ENCODE measurements at places on chromosomes 2 and 18.

DNA sequence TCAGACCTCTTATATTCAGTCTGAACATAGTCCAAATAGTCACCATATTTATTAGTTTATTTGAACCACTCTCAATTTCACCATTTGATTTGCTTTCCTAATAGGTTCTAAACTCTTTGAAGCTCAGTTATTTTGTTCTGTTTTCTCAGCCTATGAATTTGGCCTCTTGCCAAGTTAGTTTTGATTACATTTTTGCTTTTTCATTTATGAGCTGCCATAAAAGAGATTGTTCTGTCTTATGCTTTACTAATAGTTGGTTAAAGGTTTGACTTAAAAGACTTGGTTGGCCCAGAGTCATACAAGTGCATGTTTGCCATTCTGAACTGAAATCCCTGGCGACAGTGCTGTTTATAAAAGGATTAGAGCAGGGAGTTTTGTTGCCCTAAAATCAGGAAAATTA lies 85.9 kb upstream of the RANBP2 start:
- no peaks in the 10 kb centered on the region for H3K27me3 ChIP-seq
- H3K4me1 ChIP-seq, result peaks cover 92% of the 10 kb centered on the region
- H3K36me3 ChIP-seq, result no peaks in the 10 kb centered on the region
- H3K4me3 ChIP-seq, result no peak overlapping the region
- no peak overlapping the region for H3K27ac ChIP-seq

DNA sequence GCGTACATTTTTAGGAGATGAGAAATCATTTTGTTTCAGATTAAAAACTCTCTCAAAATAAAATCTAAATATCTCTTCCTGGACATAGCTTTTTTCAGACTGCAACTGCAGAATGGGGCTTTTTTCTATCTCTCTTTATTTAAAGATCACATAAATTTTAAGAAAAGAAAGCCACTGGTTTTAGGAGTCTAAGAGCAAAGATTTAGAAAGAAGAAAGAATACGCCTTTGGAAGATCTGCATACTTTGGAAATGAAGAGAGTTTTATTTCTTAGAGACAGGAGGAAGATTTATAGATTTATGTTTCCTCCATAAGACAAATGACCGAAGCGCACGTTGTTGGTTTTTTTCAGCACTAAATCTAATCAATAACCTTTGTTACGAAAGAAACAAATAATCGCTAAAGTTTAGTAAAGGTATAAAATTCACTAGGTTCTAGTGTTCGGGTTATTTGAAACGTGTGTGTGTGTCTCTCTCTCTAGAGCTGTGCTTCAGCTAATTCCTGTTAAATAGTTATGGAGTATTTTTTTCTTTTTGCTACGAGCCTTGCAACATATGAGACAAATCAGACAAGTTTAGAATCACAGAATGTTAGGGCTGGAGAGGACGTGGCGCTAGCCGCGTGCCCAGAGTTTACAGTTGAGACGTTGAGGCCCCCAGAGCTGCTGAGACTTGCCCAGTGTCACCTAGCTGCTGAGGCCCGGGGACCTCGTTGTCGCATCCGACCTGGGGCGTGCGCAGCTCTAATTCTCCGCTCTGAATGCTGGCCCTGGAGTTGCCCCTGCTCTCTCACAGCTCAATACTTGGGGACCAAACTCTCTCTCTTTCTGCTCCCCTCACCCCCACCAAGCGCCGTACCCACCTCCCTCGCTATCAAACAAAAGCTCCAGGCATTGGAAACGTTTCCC lies 69.9 kb downstream of the CTAGE1 start:
- H3K27ac ChIP-seq, result no peak overlapping the region
- peaks cover 41% of the 10 kb centered on the region for H3K4me1 ChIP-seq
- no peak overlapping the region for H3K4me3 ChIP-seq

DNA sequence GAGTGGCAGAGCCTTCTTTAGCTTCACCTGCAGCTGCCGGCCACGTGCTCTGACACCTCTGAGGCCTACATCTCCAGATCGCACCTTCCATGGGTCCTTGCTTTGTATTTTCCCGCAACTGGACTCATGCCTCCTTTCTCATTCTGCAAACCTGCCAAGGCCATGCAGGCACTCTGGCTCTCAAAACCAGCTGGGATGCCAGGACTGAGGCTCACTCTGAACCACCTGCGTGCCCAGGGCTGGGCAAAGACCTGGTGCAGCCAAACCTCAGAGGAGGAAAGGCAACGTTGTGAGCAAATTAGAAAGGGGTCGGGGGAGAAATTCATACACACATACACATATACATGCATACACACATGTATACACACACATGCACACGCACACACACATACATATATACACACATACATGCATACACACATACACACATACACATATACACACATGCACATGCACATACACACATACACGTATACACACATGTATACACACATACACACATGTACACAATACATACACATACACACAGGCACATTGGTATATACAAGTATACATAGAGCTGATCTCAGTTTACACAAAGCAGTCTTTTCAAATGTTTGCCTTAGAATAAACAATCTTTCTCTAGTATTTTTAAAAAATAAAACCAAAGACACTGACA lies 125.2 kb downstream of the RTP5 start:
- no peak overlapping the region for H3K4me3 ChIP-seq
- H3K27me3 ChIP-seq, result no peaks in the 10 kb centered on the region
- no peak overlapping the region for H3K27ac ChIP-seq
- no peaks in the 10 kb centered on the region for H3K4me1 ChIP-seq

DNA sequence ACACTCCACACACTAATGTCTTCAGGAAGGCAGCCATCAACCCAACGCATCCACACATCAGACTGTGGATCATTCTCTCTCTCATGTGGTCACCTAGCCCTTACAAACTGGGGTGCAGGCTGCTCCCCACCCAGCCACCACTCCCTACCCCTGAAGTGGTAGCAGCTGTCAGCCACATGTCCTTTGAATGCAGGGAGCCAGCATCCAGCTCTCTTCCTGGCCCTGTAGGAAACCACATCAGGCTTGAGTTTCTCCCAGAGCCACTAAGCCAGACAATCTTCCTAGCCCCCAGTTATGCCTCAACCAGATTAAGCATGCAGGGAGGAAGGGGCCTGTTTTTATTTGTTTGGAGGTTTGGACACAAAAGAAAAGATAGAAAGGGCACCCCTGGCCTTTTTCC lies 52.8 kb upstream of the SPP2 start:
- no peak for DNase-seq
- H3K27ac ChIP-seq, result no peak overlapping the region
- H3K27me3 ChIP-seq, result no peaks in the 10 kb centered on the region
- H3K36me3 ChIP-seq, result no peaks in the 10 kb centered on the region
